ENCODE measurements at places on chromosomes 1 and 21.

GRCh38 chr1:179775009-179775408 lies 31.9 kb downstream of the FAM163A start:
- no peak for DNase-seq

DNA sequence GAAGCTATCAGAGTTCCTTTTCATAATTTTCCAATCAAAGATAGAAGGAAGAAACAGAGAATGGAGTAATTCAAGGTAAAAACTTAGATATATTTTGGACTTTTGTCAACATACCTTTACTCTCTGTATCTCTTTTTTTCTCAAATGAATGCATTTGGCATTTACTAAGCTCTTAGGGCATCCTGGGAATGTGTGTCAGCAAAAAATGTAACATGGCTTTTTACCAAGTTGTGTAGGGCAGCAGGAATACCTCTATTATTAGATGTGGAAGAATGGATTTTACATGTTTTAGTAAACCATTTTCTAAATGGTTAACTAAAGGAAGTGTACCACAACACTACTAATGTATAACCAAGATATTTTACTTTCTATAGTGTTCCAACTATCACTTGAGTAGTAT lies 4.2 kb upstream of the COL11A1 start:
- no peak for DNase-seq

- DNase-seq: no peak
These were observed 3.3 kb upstream of the KNCN start for GRCh38 chr1:46554597-46555381.

DNA sequence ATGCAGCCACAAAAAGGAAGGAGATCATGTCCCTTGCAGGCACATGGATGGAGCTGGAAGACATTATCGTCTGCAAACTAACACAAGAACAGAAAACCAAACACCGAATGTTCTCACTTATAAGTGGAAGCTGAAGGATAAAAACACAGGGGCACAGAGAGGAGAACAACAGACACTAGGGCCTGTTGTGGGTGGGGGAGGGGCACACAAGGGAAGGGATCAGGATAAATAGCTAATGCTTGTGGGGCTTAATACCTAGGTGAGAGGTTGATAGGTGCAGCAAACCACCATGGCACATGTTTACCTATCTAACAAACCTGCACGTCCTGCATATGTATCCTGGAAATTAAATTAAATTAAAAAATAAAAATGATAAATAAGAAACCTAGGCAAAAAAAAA lies 969.9 kb downstream of the TTLL7 start:
- no peak for DNase-seq

GRCh38 chr1:118132000-118132399 lies 53.0 kb downstream of the SPAG17 start:
- DNase-seq: no peak

GRCh38 chr1:178267646-178268094 lies 173.8 kb downstream of the RASAL2 start:
- DNase-seq: no peak

- DNase-seq: no peak
These were observed 48.4 kb upstream of the COA6 start for GRCh38 chr1:234324821-234325220.

GRCh38 chr1:41591891-41592290 lies 107.4 kb upstream of the EDN2 start:
- DNase-seq: no peak

DNA sequence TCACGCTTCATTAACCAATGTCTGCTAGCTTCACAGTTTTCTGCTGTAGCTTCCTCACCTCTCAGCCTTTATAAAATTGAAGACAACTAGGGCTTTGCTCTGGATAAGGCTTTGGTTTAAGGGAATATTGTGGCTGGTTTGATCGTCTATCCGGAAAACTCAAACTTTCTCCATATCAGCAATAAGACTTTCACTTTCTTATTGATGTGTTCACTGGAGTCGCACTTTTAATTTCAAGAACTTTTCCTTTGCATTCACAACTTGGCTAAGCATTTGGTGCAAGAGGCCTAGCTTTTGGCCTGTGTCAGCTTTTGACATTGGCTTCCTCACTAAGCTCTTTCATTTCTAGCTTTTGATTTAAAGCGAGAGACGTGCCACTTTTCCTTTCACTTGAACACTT lies 12.9 kb downstream of the COA6 start:
- no peak for DNase-seq

GRCh38 chr1:238892612-238893011 lies 493.8 kb upstream of the CHRM3 start:
- DNase-seq: no peak

GRCh38 chr21:27570306-27570868 lies 603.5 kb upstream of the ADAMTS5 start:
- DNase-seq: no peak

- DNase-seq: no peak
These were observed 2.7 kb downstream of the PYGO2 start for GRCh38 chr1:154958681-154959425.

DNA sequence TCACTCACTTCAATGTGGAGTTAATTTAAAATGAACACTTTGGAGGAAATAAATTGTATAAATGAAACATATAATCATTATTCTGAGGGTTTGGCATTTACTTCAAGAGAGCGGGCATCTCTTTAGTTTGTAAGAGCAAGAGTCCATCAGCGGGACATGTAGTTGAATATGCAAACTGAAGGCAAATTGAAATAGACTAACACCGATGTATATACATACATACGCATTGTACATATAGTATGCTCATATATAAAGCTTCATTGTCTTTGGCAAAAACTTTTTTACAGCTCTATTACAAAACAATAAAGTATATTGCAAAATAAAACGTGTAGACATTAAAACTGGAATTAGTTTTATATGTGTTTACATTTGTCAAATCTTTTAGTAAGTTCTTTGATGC lies 328.9 kb downstream of the LTN1 start:
- no peak for DNase-seq

DNA sequence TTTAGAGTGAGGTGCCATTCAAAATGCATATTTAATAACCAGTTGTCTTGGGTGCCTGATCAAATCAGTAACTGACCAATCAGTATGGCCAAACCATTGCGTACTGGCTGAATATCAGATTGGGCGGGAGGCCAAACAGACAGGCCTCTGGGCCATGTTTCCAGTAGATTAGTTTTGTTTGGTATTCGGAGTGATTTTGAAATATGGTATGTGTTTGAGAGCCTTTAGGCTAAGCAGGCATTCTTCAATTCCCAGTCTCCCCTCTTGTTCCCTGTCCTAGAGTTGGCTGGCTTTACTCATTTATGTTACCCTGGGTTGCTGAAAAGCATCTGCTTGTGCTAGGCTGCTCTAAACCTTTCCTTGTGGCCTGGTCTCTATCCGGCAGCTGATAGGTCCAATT lies 80.1 kb downstream of the BACH1 start:
- no peak for DNase-seq

GRCh38 chr1:56056438-56057287 lies 522.7 kb downstream of the PLPP3 start:
- no peak for DNase-seq

GRCh38 chr1:162168261-162168660 lies 98.8 kb downstream of the NOS1AP start:
- no peak for DNase-seq

- DNase-seq: no peak
These were observed 75.7 kb upstream of the RAVER2 start for GRCh38 chr1:64669098-64669675.

DNA sequence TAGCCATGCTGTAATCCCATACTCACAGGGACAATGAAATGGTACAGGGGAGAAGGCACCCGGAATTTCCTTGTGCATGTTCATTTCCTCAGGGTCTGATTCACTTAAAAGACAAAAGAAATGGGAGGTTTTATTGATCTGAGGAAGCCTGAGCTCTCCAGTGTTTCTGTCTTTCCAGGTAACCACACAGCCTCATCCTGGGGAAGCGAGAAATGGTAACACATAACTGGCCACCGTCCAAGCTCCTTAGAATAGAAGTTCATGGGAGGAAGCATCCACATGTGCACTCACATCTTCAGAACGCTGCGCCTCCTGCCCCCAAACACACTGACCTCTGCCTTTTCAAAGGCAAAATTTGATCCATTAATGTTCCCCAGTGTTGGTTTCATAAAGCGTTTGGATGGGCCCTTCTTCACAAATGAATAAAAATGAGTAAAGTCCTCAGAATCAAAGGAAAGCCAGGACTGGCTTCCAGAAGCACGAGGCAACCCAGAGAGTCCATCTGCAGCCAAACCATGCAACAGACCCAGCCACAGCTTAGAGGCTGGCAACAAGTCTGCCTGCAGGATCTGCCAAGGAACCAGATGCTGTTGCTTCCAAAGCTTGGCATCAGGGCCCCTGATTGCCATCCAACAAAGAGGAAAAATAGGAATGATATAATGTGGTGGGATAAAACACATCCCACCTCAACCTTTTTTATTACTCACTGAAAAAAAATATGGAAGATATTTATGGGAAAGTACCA lies 120.3 kb downstream of the ZBTB18 start:
- DNase-seq: no peak

DNA sequence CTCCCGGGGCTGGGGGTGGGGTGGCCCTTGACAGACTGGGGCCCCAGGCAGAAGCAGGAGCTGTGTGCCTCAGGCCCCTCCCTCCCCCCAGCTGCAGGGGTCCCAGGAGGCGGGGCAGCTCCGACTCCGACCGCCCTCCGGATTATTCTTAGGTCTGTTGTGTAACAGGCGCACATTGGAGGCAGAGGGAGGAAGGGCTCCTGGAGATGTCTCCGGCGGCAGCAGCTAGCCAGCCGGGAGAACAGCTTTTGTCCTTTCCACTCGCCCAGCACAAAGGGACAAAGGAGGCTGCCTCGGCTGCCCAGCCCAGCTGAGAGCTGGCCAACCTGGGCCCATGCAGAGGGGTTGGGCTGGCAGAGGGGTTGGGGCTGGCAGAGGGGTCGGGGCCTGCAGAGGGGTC lies 29.7 kb upstream of the PLCH2 start:
- no peak for DNase-seq

DNA sequence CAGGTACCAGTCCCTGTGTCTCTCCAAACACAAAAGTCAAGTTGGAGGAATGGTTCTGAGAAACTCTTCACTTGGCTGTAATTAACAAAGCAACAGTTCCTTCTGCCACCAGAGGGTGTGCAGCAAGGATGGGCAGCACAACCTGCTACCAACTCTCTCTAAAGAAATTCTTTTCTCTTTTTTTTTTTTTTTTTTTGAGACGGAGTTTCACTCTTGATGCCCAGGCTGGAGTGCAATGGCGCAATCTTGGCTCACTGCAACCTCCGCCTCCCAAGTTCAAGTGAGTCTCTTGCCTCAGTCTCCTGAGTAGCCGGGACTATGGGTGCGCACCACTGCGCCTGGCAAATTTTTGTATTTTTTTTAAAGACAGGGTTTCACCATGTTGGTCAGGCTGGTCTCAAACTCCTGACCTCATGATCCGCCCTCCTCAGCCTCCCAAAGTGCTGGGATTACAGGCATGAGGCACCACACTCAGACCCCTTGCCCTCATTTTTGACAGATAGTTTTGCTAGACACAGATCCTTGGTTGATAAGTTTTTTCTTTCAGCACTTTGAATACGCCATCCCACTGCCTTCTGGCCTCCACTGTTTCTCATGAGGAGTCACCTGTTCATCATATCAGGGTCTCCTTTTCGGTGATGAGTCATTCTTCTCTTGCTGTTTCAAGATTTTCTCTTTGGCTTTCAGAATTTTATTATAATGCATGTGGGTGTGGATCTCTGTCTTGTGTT lies 12.1 kb upstream of the DEGS1 start:
- DNase-seq: no peak

GRCh38 chr1:75745276-75745675 lies 20.8 kb downstream of the ACADM start:
- DNase-seq: no peak

DNA sequence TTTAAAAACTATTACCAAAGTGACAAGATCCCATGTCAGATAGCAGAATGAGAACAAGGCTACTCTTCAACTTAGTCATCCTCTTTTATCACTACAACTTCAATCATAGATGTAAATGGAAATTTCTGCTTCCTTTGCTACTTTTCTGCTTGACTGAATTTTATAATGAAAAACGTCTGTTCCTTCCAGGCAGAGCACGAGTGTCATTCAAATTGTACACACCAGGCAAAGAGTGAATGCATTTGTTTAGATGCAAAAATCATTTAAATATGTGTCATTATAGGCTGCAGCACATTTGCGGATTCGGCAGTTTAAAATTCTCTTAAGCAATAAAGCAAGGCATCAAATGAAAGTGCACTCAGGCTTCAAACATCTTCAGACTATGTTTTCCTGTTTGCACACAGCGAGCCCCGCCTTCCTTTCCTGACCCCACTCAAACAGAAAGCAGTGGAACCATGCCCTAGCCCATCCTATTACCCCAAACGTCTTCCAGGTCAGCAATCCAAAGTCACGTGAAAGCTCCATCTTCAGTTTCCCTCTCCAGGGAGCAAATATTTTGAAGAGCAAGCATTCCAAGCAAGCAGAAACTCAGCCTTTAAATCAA lies 99.6 kb downstream of the APP start:
- DNase-seq: no peak

DNA sequence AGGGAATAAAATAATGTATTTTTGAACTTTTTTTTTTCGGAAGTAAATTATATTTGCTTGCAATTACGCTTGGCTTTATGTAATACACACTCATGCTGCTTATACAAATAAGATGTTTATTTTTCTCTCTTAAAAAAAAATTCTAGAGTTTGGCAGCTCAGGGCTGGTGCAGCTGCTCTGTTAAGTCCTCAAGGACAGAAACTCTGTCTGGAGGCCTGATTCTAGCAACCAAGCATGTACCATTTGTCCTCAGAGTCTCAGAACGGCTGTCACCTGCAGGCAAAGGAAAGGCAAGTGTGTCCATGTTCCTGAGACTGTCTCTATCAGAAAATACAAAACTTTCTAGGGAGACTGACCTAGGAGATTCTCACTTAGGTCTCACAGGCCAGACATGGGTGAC lies 23.2 kb upstream of the CLDN17 start:
- DNase-seq: no peak

All from stimulated activated CD8-positive, alpha-beta memory T cell treated with anti-CD3 and anti-CD28 coated beads, Interleukin-7, amount 100 ng/mL, for 1 hour (primary cell).